NCI-H345 (cell line): ENCODE measurements at places on chromosomes 3 and 15.

DNA sequence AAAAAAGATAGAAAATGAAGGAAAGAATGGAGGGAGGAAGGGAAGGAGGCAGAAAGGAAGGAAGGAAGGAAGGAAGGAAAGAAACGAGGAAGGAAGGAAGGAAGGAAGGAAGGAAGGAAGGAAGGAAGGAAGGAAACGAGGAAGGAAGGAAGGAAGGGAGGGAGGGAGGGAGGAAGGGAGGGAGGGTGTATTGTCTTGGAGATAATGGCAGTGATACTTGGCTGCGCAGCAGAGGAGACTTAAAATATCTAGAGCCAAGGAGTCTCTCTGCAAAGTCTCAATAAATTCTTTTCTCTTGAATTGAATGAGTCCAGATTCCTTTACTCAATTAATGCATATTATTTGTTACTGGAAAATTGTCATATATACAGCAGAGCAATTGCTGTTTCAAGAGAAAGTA, 1059.7 kb downstream of the ZPLD1 start:
- no peak for DNase-seq

DNA sequence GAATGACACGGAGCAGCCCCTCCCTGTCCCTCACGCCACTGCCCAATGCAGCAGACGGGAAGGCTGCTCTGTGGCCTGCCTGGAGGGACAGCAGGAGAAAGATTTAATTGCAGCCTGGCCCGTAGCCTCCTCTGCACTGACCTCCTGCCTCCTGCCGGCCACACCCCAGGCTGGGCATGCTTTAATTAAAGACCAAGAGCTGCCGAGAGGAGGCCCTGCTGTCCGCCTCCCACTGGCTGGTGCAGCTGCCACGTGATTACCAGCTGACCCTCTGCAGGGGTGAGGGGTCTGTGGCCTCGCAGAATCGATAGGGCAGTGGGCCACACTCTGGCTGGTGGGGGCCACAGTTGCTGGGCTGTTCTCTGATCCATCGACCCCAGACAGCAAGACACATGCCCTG, 100.2 kb upstream of the PRR23E start:
- DNase-seq: no peak

GRCh38 chr3:123876858-123877257, 7.3 kb downstream of the MYLK start:
- no peak for DNase-seq

GRCh38 chr3:193796089-193796488, 203.1 kb downstream of the OPA1 start:
- no peak for DNase-seq

- no peak for DNase-seq
These were observed 9.0 kb upstream of the ADCY5 start for GRCh38 chr3:123457841-123458240.
